Thymus (tissue), 14 donors: ENCODE measurements at places on chromosomes 11 and 22.

GRCh38 chr11:95923728-95924413 lies at the start of gene MTMR2:
Gene MTMR2, minus strand, starts transcription at chr11:95924107. Its CDS starts 153 bp downstream, at chr11:95923954.
- DNase-seq = peak; percentile 52

GRCh38 chr11:128297091-128297651 lies 290.2 kb downstream of the ETS1 start:
- peak; percentile 89 for DNase-seq

DNA sequence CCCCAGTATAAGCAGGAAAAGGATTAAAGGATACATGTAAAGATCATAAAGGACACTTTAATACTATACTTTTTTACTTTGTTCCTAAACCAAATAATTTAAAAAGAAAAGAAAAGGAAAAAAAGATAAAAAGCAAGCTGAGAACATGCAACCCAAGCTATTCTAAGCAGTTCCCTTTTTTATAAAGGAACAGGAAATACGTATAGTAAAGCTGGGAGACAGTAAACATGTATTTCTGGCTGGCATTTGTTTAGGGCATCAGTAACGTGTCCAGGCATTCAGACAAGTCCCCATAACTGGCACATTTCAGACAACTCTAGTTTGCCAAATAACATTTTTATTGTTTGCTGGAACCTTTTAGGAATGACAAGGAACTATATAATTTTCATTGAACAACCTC lies 24.9 kb downstream of the BCO2 start:
- DNase-seq = no peak

DNA sequence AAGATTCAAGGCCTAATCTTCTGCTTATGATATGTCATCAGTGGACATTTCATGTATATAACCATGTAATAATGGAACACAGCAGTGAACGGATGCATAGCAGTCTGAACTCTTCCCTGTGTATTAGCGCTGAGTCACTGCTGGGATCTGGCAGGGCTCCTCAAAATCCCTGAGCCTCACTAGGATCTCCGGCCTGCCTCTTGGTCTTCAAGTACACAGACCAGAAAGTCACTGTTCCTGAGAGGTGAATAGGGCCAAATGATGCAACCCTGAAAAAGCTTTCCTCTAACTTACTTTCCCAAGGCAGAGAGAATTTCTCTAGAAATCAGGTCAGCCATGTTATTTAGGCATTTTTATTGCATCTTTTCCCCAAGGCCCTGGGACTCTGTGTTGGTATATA lies 35.0 kb downstream of the POU2AF1 start:
- DNase-seq = no peak

GRCh38 chr11:103794262-103794661 lies 242.2 kb upstream of the DDI1 start:
- no peak for DNase-seq

- DNase-seq = no peak
Measured at GRCh38 chr11:44308923-44309477, 939 bp downstream of the ALX4 start.

DNA sequence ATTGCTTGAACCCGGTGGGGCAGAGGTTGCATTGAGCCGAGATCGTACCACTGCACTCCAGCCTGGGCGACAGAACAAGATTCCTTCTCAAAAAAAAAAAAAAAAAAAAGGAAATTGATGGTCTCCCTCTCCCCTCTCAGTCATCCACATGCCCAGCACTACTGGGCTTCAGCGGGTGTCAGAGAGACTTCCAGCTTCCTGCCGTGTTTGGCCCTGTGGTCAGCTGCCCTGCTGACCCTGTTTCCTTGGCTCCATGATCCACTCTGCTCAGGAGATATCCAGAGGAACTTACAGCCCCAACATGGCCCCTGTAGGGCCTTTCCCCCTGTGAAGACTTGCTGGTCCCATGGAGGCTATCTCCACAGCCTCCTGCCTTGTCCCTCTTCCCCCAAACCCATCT lies 6.1 kb upstream of the PNPLA3 start:
- DNase-seq = no peak

DNA sequence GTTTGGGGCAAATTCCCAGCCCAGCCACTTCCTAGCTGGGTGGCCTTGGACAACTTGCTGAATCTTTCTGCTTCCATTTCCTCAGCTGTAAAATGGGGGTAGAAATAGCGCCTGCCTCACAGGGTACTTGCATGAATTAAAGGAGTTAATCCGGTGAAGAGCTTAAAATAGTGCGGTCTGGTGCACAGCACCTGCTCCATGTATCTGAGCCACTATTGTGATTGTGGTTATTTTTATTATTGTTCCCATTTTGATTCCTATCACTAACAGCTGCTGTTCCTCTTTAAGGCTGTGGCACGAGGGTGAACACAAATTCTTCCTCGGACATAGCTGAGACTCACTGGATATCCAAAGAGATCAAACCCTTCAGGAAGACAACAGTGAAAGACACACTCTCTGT lies 46.9 kb upstream of the TP53I11 start:
- DNase-seq = no peak

DNA sequence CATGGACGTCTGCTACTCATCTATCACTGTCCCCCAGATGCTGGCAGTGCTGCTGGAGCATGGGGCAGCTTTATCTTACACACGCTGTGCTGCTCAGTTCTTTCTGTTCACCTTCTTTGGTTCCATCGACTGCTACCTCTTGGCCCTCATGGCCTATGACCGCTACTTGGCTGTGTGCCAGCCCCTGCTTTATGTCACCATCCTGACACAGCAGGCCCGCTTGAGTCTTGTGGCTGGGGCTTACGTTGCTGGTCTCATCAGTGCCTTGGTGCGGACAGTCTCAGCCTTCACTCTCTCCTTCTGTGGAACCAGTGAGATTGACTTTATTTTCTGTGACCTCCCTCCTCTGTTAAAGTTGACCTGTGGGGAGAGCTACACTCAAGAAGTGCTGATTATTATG lies 9.2 kb upstream of the OR9Q2 start:
- DNase-seq = no peak

DNA sequence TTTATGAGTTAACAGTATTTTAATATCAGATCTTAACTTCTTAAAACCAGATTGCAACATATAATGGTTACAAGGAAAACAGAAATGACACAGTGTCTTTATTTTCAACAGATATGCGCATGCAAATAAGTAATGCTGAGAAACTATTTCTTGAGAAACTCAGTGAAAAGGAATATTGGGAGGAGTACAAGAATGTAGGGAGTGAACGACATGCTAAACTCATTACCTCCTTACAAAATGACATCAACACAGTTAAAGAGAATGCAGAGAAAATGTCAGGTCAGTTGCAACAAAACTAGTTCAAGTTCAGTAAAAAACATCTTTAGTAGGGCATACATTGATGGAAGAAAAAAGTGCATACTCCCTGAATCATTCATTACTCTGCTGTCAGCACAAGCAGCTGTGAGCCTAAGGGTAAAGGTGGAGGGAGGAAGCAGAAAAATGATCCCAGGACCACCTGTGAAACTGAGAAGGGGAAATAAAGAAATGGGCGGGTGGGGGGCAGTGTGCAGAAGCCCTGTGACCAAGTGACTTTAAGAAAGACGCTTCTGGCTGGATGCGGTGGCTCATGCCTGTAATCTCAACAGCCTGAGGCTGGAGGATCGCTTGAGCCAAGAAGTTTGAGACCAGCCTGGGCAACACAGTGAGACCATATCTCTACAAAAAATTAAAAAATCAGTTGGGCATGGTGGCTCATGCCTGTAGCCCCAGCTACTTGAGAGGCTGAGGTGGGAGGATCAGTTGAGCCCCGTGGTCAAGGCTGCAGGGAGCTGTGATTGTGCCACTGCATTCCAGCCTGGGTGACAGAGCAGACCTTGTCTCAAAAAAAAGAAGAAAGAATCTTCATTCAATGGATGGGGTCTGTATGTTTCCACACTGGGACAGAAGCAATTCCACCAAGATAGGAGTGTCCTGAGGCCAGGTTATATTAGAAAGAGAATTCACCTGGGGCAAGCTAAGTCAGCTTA lies 31.2 kb downstream of the CCDC83 start:
- DNase-seq = no peak

DNA sequence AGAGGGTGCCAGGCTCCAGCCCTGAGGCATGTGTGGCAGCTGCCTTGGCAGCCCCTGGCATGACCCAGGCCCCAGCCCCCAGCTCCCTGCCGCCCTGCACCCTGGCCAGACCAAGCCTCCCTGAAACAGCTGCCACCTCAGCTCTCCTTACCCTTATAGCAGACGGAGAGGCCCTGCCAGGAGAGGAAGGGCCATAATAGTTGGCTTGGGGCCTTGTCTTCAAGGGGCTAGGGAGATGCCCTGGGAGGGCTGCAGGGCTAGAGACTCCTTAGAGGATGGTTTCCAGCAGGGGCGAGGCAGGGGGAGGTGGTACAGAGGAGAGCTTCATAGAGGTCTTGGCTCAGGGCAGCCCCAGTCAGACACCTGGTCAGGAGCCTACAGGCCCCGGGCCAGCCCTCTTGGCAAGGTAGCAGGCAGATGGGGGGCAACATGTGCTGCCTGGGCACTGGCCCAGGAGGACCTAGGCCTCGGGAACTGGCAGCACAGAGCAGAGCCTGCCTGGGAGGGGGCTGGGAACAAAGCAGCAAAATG lies 13.0 kb downstream of the SMTN start:
- no peak for DNase-seq

DNA sequence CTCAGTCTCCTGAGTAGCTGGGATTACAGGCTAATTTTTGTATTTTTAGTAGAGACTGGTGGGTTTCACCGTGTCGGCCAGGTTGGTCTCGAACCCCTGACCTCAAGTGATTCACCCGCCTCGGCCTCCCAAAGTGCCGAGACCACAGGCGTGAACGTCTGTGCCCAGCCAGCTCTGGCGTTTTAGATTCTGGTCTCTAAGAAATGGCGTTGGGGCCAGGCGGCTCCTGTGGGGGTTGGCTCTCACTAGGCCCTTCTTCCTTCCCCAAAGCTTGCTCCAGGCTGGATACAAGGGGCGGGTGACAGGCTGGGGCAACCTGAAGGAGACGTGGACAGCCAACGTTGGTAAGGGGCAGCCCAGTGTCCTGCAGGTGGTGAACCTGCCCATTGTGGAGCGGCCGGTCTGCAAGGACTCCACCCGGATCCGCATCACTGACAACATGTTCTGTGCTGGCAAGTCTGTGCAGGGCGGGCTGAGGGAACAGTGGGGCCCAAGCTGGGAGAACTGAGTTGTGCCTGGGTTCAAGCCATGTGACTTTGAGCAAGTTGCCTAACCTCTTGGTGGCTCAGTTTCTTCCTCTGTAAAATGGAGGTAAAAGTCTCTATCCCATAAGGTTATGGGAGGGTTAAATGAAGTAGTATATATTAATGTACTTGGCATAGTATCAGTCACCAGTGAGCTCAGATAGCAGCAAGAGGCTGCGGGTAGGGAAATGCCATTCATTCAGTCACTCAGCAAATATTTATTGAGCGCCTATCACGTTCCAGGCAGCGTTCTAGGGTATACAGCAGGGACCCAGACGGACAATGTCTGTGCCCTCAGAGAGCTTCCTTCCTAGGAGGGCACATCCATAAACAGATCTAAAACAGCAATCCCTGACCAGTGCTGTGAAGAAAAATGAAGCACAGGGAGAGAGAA lies 10.4 kb downstream of the F2 start:
- DNase-seq = no peak

DNA sequence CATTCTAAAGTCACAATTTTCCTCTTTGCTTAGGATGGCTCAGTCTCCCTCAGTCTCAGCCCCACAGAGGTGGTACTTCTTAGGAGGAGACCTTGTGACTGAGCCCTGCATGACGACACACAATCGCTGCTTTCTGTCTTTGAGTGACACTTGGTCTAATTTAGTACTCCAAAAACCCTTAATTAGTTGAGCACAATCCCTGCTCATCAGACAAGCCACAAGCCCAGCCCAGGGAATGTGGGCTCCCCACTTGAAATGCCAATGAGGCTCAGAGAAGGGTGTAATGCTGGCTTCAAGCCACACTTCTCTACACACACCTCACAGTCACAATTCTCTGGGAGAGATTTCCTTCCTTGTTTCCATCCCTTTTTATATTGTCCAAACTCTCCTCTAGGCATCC lies 101.8 kb downstream of the FEZ1 start:
- DNase-seq = no peak

DNA sequence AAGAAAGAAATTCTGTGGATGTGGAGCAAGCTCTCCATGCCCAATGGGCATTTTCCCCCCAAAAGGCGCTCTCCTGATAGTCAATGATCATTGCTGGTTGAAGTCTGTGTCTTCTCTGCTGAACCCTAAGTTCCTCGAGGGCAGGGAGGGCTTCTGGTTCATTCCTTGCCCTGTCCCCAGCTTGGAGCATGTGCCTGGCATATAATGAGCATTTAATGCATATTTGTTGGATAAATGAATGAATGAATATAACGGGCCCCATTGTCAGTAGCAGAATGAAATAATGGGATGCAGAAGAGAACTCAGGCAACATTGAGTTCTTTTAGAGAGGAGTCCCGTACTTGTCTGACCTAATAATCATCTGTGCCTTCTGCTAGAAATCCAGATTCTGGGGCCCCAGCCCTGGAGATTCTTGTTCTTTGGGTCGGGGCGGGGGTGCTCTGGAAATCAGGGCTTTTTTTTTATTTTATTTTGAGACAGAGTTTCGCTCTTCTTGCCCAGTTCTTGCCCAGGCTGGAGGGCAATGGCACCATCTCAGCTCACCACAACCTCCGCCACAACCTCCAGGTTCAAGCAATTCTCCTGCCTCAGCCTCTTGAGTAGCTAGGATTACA lies 64.4 kb downstream of the CD82 start:
- DNase-seq = no peak

DNA sequence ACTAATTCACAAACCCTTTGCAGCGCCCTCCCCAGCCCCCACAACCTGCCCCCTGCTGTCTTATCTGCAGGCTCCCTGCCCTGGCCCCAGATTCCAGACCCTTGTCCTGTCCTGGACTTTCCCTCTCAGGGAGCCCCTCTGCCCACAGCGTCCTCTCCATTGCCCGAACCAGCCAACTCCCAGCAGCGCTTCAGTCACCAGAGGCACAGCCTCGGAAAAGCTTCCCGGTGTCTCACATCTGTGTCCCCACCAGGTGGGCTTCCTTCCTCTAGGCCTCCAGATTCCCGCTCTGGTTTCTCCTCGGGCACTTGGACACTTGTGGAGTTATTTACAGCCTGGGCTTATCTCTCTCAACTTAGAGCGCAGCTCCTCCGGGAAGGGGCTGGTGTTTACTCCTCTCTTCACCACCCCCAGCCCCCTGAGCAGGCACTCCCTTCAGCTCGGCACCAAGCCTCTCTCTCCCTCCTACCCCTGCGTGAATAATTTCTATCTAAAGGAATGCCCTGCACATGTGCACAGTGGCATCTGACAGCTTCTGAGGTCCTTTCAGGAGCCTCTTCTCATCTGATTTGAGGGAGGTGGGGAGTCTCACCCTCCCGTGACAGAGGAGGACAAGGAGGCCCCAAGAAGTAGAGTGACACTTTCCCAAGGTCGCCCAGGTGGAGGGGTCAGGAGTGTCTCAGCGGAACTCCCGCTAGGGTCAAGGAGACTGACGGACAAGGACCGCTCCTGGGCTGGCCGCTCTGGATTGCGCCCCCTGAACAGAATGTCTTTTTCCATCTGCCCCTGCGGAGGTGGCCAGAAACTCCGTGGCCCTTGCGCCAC lies 838 bp downstream of the WNT11 start:
- no peak for DNase-seq
